ENCODE measurements at places on chromosomes 5 and 9.

DNA sequence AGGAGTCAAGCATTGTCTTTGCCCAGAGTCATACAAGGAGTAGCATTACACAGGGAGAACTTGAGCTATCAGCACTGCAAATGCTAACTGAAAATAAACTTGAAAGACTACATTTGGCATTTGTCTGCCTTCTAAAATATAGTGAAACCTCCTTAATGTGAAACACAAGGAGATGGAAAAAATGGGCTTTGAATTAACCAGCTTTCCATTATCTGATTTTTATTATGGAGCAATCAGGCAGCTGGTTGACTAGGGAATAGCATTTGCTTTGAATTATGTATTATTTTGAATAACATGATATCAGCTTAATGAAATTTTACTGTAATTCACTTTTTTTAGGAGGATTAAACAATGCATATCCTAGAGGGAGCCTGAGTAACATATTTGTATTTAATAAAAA lies 130.8 kb downstream of the GDNF start:
- DNase-seq = no peak

- no peak for DNase-seq
Measured at GRCh38 chr9:38697776-38698300, 22.1 kb downstream of the FAM240B start.

GRCh38 chr9:22036866-22037626 lies 27.9 kb upstream of the CDKN2B start:
- no peak for DNase-seq

GRCh38 chr9:98921732-98922131 lies 22.0 kb upstream of the COL15A1 start:
- no peak for DNase-seq

DNA sequence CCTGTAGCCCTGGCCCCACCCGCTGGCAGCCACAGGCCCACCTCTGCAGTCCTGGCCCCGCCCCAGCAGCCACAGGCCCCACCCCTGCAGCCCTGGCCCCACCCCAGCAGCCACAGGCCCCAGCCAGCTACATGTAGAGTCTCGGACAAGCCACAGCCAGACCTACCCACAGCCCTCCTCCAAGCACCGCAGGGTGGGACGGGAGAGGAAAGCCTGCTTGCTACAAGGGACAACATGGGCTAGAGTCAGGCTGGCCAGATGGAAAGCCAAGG lies 49.5 kb upstream of the SARDH start:
- DNase-seq = no peak

- no peak for DNase-seq
Measured at GRCh38 chr9:101586651-101587050, 8.1 kb downstream of the PPP3R2 start.

- no peak for DNase-seq
Measured at GRCh38 chr9:98318041-98318790, 62.8 kb upstream of the TBC1D2 start.

DNA sequence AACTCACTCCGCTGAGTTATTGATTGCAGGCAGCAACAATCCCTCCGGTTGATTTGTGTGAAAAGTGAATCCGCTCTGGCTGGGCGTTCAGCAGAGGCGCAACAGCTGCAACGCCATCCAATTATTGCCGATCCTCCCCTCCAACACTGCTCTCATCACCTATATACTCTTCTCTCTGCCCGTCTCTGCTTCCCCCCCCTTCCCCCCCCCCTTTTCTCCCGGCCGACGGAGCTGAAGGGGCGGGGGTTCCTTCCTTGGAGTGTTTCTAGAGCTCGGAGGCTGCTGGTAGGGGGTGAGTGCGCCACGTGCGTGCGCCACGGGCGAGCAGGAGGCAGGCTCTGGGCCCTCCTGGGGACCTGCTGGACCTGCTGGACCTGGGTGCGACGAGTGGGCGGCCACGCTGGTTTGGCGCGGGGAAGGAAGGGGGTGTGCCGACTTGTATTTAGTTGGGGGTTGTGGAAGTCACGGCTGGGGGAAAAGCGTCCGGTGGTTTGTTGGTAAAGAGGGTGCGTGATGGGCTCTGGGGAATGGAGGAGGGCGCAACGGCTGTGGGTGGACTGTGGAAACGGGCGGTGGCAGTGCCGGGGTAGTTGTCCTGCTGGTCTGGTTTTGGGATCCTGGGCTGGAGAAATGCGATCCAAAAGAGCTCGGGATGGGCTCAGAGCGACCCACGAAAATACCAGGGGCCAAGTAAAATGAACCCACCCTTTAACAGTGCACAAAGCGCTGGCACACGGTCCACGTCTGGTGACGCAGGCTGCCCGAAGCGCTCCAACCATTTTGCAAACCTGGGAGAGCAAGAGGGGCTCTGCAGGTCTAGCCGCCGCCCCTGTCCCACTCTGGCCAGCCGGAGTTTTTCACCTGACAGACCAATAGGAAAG lies 6.4 kb upstream of the MEF2C start:
- no peak for DNase-seq

DNA sequence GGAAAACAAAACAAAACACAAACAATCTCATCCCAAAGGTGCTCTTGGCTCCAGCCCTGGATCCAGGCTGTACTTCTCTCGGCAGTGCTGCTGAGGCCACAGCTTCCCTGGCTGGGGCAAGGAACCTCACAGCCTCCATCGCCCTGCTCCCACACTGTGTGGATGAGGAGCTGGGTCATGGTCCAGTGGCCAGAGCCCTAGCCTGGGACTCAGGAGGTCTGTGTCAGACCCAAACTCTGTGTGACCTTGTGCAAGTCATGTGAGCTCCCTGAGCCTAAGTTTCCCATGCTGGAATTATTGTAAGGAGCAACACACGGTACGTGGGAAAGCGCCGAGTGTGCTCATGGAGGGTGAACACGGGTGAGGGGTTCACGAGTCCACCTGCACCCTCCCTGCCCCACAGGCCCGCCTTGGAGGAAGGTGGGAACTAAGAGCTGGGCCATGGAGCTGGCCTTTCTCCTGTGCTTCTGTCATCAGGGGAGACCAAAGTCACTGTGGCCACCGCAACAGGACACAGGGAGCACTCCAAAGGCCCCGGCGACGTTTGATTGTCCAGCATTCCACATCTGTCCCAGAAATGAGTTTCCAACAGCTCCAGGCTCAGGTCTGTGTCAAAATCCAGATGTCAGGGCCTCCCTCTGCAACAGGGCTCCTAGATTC lies 26.2 kb upstream of the SMU1 start:
- DNase-seq = no peak

DNA sequence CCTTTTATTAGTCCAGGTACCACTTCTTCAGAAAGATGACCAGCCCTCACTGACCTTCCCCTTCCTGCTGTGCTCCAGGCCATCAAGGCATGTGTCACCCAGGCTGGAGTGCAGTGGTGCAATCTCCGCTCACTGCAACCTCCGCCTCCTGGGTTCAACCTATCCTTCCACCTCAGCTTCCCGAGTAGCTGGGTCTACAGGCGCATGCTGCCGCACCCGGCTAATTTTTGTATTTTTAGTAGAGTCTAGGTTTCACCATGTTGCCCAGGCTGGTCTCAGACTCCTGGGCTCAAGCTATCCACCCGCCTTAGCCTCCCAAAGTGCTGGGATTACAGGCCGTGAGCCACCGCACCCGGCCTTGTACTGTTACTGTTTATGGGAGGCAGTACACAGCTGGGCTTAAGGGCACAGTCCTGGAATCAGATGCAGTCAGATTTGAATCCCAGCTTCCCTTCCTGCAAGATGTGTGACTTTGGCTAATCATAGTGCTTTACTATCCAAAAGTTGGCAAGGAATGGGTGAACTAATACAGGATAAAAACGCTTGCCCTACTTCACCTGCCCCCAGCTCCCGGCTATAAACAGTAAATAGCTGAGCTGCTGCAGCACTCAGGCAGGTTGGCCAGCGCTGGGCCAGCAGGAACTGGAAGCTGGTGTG lies 483 bp upstream of the EIF4EBP3 start:
- no peak for DNase-seq

GRCh38 chr5:179823937-179824744 lies 3.4 kb downstream of the SQSTM1 start:
- DNase-seq = no peak

DNA sequence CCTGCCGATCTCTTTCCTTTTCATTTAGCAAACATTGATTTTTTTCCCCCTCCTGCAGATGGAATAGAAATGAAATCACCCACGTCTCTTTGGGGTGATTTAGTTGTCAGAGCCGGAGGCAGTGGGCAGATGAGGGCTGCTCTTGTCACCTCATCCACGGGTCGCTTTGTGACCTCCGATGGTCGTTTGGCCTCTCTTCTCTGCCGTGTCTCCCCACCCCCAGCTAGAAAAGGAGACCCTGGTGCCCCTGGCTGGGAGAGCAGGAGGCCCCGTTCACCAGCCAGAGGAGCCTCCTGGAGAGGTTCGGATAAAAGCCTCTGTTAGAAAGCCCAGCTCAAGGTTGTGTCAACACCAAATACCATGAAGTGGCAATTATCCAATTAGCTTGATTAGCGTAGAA lies 21.6 kb upstream of the RXRA start:
- DNase-seq = no peak

GRCh38 chr5:163569284-163569683 lies 63.9 kb downstream of the MAT2B start:
- no peak for DNase-seq

DNA sequence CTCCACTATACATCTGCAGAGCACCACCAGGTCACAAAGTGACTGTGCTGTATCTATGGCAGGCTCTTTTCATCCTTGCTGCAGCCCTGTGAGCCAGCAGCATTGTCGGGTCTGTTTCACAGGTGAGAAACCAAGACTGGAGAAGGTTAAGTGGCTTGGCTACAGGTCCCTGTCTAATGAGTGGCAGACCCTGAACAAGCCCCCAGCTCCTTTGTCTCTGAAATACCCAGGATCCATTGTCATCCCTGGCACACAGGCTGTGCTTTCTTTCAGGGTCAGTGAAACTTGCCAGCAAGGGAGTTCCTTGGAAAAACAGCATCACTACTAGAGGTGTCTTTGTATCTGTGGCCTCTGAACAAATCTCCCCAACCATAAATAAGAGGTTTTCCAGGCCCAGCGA lies 27.6 kb upstream of the CXCL14 start:
- no peak for DNase-seq

DNA sequence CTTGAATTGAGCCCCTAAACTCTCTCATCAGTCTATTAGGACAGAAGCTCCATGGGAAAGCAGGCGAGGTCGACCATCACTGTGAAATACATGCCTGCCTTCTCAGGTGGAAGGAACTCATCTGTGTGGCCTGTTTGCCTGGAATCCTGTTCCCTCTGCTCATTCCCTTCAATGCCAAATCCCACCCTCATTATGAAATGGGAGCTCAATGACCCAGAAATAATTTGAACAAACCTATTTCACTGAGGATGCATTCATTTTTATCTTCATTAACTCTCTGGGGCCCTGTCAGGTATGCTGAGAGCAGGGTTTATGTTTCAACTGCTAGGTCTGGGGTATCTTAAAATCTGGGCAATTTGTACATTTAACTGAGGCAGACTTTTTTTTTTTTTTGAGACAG lies 142.2 kb downstream of the MED27 start:
- DNase-seq = no peak

DNA sequence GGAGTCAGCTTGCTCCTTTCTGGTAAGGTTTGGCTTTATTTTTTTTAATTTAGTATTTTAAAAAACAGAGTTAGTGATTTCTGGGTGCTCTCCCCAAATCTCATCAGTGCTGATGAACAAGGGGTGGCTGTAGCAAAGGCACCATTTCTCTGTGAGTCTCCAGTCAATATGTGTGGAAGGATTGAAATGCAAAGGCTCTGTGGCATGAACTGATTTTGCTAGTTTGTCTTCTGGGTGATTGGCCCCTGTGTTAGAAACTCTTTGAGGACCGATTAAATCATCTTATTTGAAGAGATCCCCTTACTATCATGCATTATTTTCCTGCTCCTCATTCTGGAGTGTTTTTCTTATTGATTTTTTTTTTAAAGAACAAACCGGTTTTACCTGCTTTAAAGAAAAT lies 596 bp downstream of the TEK start:
- DNase-seq = no peak
